ENCODE measurements at places on chromosomes 1 and 21. TPM values are rescaled to one million over a fixed set of nuclear protein-coding genes. Genes with fewer than 3 reads are reported as not detected.

Gene KLHDC8A
- total RNA-seq, result not detected

Gene TMCO1
- 54.7 TPM for total RNA-seq

Gene SWT1
- 10.4 TPM for total RNA-seq

Gene IPO9
- 40.7 TPM for total RNA-seq

Gene PGBD5
- total RNA-seq, result not detected

Gene GJA9
- not detected for total RNA-seq

Gene B3GALT5
- total RNA-seq, result not detected

Gene CDCA8
- total RNA-seq, result 1.4 TPM

Gene SAMD13
- 1.2 TPM for total RNA-seq

Gene RAD54L
- total RNA-seq, result 1.0 TPM

All from naive thymus-derived CD8-positive, alpha-beta T cell (primary cell).